ENCODE measurements at places on chromosomes 7 and 10. TPM values are rescaled to one million over a fixed set of nuclear protein-coding genes. Genes with fewer than 3 reads are reported as not detected.
A peak's percentile ranks its signal among the peaks of the same experiment; 100 is the strongest.

DNA sequence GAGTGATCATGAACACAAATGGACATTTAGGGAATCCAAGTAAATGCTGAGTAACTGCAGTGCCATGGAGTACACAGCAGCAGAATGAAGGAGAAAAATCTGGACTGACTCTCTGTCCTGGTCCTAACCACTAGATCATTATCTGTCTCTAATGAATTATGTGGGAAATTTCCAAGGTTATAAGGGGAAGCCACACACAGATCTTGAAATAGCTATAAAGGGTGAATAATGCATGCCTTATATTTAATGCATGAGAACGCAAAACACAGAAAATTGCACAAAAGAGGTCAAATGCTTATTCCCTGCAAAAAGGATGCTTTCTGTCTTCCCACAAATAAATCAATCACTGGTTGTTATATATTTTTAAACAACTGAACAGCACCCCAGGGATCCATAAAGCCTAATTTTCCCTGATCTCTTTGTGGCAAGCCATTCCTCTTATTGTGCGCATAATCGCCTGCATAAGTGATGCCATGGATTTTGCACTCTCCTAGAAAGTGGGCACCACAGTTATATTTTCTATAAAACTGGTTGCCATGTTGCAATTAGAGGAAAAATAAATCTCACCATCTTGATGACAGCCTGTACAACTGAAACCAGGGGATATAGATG lies 201.8 kb downstream of the XPNPEP1 start:
- DNase-seq = no peak

DNA sequence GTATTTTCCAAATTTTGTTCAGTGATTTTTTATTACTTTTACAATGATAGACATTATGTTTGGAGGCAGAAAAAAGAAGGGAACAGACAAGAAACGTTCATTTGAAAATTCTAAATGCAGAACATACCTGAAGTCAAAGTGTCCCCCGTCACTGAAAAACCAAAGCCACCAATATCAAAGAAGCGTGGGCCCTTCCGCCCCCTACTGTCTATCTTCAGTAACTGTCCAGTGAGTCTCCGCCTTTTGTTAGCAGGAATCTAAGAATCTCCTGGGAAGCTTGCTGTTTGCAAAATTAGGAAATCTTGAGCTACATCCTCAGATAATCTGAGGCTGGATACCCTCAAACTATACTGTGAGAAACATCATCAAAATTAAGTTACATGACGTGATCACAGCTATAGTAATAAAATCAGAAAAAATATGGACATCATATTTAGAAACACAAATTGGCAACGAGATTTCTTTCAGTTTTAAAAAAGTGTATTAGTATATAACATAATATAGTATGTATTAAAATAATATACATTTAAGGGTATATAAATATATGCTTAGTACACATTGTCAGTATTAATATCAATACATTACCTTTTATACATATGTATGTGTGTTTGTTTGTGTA lies 169.3 kb upstream of the AKR1E2 start:
- peak; percentile 59 for DNase-seq

DNA sequence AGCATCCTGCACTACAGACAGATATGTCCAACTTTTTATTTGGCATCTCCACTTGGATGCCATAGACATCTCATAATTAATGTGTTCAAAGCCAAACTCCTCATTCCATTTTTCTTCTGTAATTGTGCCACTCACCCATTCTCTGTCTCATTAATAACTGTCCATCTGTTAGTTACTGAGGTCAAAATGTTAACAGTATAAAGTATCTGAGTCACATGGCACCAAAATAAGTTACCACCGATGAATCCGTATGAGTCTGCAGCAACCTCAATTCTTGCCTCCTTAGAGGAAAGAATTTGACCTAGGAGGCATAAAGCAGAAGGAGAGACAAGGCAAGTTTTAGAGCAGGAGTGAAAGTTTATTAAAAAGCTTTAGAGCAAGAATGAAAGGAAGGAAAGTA lies 16.5 kb upstream of the NT5C3A start:
- no peak for DNase-seq

- no peak for DNase-seq
These were observed 192.1 kb upstream of the MKI67 start for GRCh38 chr10:128318366-128318765.

DNA sequence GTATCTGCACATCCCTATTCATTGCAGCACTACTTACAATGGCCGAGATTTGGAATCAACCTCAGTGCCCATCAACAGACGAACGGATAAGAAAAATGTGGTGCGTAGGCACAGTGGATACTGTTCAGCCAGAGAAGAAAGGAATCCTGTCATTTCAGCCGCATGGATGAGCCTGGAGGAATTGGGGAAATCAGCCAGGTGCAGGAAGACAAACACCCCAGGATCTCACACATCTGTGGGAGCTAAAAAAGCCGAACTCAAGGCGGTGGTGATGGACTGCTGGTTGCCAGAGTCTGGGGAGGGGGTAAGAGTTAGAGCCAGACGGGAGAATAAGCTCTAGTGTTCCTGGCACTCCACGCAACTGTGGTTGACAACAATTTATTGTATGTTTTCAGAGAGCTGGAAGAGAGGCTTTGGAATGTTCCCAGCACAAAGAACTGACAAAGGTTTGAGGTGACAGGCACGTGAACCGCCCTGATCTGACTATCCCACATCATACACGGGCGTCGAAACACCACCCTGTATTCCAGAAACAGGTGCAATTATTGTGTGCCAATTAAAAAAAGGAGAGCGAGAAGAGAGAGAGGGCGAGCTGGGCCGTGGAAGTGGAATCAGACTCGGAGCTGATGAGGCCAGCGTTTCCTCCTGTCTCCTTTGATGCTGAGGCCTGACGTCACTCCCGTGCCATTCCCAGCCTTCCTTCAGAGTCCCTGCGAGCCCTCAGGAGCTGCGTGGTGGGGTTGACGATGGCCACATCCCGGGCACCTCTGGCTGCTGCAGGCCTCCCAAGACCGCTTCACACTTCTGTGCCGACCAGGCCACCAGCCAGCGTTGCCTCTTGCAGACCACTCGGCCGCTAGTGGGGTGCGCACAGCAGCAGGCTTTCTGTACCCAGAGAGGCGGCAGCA lies 189.5 kb downstream of the DNAJB6 start:
- DNase-seq = no peak

GRCh38 chr10:30737931-30738391 lies 108.4 kb upstream of the LYZL2 start:
- DNase-seq = no peak

GRCh38 chr7:77383333-77383740 lies 32.8 kb downstream of the GSAP start:
- DNase-seq = no peak

- DNase-seq = no peak
These were observed 7.8 kb downstream of the GARIN1A start for GRCh38 chr7:128679920-128680319.

DNA sequence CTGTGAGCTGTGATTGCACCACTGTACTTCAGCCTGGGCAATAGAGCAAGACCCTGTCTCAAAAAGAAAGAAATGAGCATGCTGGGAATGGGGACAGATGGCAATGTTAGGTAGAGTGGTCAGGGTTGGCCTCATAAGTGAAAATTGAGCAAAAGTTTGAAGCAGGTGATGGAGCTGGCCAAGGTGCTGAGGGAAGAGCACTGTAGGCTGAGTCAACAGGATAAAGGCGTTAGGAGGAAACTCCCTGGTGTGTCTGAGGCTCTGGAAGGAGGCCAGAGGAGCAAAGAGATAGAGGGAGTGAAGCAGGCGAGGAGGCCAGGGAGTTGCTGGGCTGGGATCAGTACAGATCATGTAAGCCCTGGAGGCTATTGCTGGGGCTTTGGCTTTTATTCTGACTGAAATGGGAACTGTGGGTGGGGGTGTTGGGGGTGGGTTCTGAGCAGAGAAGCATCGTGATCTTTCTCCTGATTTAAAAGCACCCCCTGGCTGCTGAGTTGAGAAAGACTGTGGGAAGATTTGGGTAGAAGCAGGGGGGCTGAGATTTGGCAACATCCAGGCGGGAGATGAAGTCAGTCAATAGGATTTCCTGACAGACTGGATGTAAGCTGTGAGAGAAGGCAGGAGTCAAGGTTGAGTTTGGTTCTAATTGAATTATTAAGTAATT lies 52.5 kb upstream of the VKORC1L1 start:
- no peak for DNase-seq

DNA sequence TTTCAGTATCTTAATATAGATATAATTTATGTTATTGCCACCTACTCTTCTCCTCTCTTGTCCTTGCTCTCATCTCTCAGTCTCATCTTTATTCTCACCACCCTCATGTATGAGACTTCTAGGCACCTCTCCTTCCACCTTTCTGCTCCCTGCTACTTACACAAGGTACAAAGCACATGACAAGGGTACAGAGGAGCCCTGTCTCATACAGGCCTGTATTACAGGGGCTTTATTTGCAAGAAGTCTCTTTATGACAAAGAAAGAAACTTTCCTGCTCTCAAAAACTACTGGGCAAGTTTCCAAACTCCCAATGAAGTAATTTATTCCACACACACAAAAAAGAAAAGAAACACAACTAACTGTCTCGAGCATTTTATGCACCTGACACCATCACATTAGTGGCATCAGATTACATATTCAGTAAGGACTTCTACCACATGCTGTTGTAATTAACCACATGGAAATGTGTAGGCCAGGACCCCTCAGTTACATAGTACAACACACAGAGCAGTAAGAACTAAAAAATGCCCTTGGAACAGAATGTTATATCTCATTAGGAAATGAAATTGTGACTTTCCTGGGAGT lies 253.1 kb downstream of the FZD1 start:
- DNase-seq = no peak

DNA sequence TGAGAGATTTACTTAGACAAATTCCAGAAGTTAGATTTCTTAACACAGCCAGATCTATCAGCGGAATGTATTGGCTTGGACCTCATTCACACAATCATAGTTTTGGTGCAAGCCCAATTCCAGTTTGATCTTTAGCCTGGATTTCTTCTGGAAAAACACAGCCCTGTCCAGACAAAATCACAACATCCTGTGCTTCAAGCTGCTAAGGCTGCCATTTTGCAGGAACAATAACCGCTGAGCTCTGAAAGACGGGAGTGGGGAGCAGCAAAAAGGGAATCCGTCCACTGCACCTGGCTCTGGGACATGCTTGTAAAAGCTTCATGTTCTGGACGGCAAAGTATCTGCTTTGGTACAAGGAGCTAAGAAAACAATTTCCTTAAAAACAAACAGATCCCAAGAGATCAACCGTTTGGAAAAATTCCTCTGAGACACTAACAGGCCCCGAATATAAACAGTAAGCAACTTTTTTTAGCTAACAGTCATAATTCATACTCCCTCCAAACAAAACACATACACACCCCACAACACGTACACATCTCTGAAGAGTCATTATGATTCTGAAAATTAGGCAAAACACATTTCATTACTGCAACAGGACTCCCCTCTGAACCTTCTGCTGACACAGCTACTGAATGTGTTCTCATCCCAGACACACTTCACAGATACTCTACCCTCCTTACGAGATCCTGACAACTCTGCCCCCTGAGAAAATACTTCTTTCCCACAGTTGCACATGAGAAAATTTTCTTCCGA lies 32.4 kb downstream of the ITIH5 start:
- no peak for DNase-seq

DNA sequence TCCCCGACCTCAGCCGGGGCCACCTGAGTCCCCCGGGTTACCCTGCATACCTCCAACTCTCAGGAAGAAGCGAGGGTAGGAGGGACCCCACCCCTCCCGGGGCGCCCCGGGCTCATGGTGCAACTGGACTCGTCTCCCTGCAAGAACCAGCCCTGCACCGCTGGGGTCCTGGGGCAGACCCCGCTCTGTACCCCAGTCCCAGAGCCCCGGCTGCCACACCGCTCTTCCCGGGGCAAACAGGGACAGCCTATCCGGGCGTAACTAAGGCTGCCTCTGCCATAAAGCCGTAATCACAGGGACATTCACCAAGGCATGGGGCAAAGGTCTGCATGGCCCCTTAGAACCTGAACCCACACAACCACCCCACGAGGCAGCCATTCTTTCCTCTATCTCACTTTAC lies 6.7 kb upstream of the MAFK start:
- DNase-seq = no peak

DNA sequence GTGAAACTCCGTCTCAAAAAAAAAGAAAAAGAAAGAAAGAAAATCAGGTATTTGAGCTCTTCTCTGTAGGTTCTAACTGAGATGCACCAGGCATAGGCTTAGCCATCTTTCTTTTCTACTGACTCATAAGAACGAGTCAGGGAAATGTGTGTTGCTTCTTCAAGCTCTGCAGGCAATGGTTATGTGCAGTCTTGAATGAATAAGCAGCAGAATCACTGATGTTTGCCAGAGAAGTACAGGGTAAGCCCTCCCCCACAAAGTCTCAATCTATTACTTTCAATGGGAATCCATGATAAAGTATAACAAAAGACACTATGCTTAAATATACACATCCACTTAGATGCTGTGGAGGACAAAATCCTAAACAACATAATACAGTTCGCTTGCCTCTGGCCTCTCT lies 239.2 kb downstream of the PARD3 start:
- no peak for DNase-seq

DNA sequence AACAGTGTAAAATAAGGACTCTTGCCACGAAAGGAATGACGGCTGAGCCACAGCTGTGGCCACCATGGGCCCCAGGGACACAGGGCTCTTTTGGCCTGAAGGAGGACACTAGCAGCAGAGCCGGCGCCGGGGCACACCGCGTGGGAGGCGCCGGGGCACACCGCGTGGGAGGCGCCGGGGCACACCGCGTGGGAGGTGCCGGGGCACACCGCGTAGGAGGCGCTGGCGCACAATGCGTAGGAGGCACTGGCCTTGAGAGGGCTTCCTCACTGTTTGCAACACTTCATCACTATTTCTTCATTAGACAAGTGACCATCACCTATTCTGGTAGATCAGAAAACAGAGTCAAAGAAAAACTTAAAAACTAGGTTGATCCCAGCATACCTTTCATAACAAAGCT lies 23.4 kb downstream of the ESYT2 start:
- no peak for DNase-seq

Gene LSM5
- 47.5 TPM for total RNA-seq

Gene TMEM236
- 0.14 TPM for total RNA-seq

Gene PCLO
- total RNA-seq = 2.0 TPM

Gene TRIM50
- not detected for total RNA-seq

Gene LLCFC1
- not detected for total RNA-seq

Gene OR6V1
- total RNA-seq = not detected

All from Caki2 (cell line).